ENCODE measurements at places on chromosomes 7 and 10. TPM values are rescaled to one million over a fixed set of nuclear protein-coding genes. Genes with fewer than 3 reads are reported as not detected.
A peak's percentile ranks its signal among the peaks of the same experiment; 100 is the strongest.

GRCh38 chr7:17038783-17039170 lies 157.0 kb upstream of the AGR3 start:
- no peaks in the 10 kb centered on the region for H3K36me3 ChIP-seq
- H3K4me3 ChIP-seq: no peak overlapping the region
- peaks cover 12% of the 10 kb centered on the region for H3K4me1 ChIP-seq
- no peaks in the 10 kb centered on the region for H3K27me3 ChIP-seq
- peak overlapping the region; percentile 60 for H3K27ac ChIP-seq

DNA sequence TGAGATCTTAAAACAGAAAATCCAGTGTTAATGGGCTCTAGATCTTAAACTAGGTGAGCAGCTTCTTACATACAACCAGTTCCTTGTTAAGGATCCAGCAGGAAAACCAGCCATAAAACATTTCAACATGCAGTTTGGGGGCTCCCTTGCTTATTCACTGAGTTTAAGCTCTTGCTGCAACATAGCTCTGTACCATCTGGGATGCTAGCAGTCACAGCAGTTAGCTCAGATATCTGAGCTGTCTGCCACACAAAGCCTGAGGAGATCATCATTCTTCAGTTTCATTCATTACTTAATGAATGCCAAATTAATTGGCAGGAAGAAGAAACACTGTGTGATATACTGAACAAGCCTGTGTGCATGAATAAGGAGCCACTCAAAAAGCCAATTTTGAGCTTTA lies 62.8 kb downstream of the PODXL start:
- no peak for DNase-seq
- no peaks in the 10 kb centered on the region for H3K27me3 ChIP-seq
- H3K27ac ChIP-seq: no peak overlapping the region
- no peak overlapping the region for H3K4me3 ChIP-seq

- H3K27ac ChIP-seq: no peak overlapping the region
- DNase-seq: no peak
- no peaks in the 10 kb centered on the region for H3K36me3 ChIP-seq
Observed at GRCh38 chr7:148997497-148997896, 30.8 kb downstream of the PDIA4 start.

FOXI2 gene
- not detected for total RNA-seq

- H3K27me3 ChIP-seq: no peaks in the 10 kb centered on the region
- H3K4me1 ChIP-seq: peaks cover 42% of the 10 kb centered on the region
- DNase-seq: no peak
Observed at GRCh38 chr7:2509298-2509906, 10.2 kb upstream of the LFNG start.

- H3K36me3 ChIP-seq: no peaks in the 10 kb centered on the region
- H3K4me3 ChIP-seq: no peak overlapping the region
- H3K27ac ChIP-seq: no peak overlapping the region
- no peaks in the 10 kb centered on the region for H3K4me1 ChIP-seq
Observed at GRCh38 chr10:7738536-7739407, 35.7 kb downstream of the ITIH2 start.

- H3K27ac ChIP-seq: no peak overlapping the region
- no peaks in the 10 kb centered on the region for H3K27me3 ChIP-seq
- H3K4me1 ChIP-seq: peaks cover 17% of the 10 kb centered on the region
- no peak overlapping the region for H3K4me3 ChIP-seq
- DNase-seq: no peak
- no peaks in the 10 kb centered on the region for H3K36me3 ChIP-seq
Observed at GRCh38 chr10:43252783-43253341, 14.0 kb downstream of the RASGEF1A start.

GRCh38 chr7:32639122-32639521 lies 143.8 kb downstream of the AVL9 start:
- DNase-seq: no peak

- no peak overlapping the region for H3K4me3 ChIP-seq
- H3K27ac ChIP-seq: no peak overlapping the region
- H3K27me3 ChIP-seq: peaks cover 4% of the 10 kb centered on the region
- H3K4me1 ChIP-seq: no peaks in the 10 kb centered on the region
Observed at GRCh38 chr10:120477743-120478141, 20.7 kb downstream of the PLPP4 start.

DNA sequence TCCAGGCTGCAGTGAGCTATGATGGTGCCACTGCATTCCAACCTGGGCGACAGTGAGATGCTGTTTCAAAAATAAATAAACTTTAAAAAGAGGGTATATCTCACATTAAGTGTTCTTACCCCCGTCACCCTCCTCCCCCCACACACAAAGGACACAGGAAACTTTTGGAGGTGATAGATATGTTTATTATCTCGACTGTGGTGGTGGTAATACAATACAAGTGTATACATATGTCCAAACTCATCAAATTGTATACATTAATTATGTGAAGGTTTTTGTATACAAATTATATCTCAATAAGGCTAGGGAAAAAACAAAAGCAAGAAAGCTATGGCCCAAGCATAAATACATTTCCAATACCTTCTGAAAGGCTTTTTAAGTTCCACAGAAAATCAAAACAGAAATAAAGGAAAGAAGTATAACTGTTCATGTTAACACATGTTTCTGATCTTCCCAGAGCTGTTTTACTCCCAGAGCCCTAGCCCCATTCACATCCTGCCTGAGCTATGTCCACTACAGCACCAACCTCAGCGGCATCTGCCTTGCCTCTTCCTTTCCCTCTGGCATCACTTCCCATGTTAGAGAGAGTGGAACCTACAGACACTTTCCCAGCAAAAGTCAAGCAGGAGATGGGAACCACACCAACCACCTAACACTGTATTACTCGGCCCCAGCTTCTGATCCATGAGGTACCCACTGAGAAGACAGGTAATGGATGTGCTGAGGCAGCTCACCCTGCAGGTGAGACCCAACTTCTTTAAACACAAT lies 48.1 kb downstream of the SGMS1 start:
- no peak for DNase-seq
- H3K27ac ChIP-seq: peak overlapping the region; percentile 85
- no peaks in the 10 kb centered on the region for H3K27me3 ChIP-seq
- H3K4me1 ChIP-seq: peaks cover 56% of the 10 kb centered on the region
- peaks cover 2% of the 10 kb centered on the region for H3K36me3 ChIP-seq

GRCh38 chr7:65744406-65744805 lies 128.5 kb upstream of the VKORC1L1 start:
- no peak overlapping the region for H3K27ac ChIP-seq
- H3K4me1 ChIP-seq: peaks cover 6% of the 10 kb centered on the region
- H3K27me3 ChIP-seq: no peaks in the 10 kb centered on the region
- no peak for DNase-seq
- H3K4me3 ChIP-seq: peak overlapping the region; percentile 36

DNA sequence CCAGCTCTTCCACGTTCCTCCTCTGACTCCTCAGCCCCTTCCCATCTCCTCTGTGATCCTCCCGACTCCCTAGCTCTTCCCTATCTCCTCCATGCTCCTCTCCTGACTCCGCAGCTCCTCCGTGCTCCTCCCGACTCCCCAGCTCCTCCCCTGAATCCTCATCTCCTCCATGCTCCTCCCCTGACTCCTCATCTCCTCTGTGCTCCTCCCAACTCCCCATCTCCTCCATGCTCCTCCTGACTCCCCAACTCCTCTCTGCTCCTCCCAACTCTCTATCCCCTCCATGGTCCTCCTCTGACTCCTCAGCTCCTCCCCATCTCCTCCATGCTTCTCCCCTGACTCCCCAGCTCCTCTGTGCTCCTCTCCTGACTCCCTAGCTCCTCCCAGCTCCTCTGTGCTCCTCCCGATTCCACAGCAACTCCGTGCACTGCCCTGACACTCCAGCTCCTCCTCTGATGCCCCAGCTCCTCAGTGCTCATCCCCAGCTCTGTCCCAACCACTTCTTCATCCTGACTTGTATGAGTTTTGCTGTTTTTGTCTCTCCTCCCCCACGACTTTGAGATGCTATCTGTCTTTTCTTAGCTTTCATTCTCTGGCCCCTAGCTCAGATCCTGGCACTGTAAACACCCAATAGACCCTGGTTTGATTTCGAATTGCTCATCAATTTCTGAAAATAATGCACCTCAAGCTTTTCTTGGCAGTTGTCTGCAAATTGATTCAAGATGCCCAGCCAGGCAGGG lies 38.3 kb downstream of the OAT start:
- H3K27me3 ChIP-seq: peaks cover 71% of the 10 kb centered on the region
- H3K36me3 ChIP-seq: peaks cover 7% of the 10 kb centered on the region
- H3K27ac ChIP-seq: no peak overlapping the region
- H3K4me1 ChIP-seq: peaks cover 7% of the 10 kb centered on the region

DNA sequence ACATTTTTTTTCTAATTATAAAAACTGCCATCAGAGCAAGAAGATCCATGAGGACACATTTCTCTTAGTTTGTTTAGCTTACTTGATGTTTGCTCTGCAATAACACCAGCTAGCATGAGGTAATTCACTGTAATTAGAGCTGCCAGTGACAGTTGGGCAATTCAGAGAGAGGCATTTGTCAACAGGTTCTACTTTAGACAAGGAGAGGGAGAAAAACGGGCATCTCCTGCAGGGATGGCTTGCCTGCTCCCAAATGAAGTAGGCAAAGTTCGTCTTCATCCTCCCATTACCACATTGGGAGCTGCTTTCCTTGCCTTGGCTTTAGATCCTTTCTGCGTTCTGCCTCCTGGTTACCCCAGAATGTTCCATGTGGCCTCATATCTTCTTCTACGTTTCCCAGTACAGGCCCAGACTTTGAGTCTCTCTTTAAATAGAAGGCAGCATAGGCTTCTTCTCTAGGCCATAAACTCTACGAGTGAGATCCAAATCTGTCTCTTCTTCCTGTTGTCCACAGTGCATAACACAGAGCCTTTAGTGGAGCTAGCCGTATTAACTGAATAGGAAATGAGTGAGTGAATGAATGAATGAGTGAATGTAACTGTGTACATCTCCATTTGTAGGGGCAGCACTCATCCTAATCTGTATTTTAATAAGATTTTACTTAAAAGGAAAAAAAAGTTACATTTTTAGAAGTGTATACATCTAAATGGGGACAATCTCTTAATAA lies 21.2 kb downstream of the ASB15 start:
- H3K36me3 ChIP-seq: peaks cover 2% of the 10 kb centered on the region
- H3K27me3 ChIP-seq: peaks cover 17% of the 10 kb centered on the region
- peaks cover 5% of the 10 kb centered on the region for H3K4me1 ChIP-seq
- no peak overlapping the region for H3K27ac ChIP-seq

DNA sequence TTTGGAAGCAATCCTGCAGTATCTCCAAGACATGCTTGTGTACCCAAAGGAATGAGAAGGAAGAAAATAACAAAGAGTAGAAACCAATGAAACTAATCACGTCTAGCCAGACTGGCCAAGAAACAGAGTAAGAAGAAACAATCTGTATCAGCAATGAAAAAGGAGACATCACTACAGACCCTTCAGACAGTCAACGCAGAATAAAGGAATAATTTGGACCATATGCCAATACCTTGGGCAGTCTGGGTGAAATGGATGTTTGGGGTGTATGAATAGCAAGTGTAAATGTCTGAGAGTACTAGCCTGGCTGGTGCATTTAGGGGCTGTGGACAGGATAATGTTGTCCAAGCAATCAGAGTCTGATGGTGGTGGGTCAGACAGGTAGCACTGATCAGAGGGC lies 61.1 kb downstream of the SLC29A4 start:
- no peak overlapping the region for H3K4me3 ChIP-seq
- H3K27me3 ChIP-seq: no peaks in the 10 kb centered on the region
- H3K4me1 ChIP-seq: no peaks in the 10 kb centered on the region
- H3K27ac ChIP-seq: no peak overlapping the region
- no peak for DNase-seq
- peaks cover 11% of the 10 kb centered on the region for H3K36me3 ChIP-seq
